ENCODE measurements at places on chromosomes 7 and 10.
A peak's percentile ranks its signal among the peaks of the same experiment; 100 is the strongest.

- DNase-seq: no peak
These were observed 9.3 kb downstream of the TCF7L2 start for GRCh38 chr10:112959207-112959838.

- DNase-seq: no peak
These were observed 151.9 kb downstream of the PKD1L1 start for GRCh38 chr7:47796347-47796746.

DNA sequence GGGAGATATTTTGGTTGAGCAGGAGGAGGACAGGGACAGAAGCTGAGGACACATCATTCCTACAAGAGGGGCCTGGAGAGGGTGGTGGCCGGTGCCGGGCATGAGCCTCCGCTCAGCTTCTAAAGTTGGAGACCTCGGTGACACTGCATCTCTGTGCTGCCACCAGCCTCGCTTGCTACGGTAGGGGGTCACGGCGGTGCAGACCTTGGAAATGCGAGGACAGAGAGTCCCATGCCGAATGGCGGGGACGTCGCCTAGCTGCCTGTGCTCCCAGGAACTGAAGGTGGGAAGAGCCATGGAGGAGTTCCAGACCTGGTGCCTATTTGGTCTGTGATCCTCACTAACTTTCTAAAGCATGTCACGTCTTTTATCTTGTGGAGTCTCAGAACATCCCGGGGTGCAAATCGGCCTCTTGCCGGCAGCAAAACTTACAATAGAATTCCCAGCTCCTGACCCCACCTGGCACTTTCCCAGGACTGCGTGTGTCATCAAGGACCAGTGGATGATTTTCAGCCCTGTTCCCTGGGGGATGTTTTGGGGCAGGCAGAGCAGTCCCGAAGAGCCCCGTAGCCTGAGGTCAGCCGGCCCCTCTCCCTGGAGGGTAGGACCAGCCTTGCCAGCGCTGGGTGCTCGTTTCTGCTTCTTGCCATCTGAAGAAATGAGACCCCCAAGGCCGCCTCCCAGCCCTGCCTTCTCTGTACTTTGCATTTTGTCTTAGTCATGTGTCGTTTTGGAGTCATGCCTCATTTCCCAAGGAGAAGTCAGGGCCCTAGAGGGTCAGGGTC is 205.8 kb upstream of the SHH start:
- DNase-seq: no peak

DNA sequence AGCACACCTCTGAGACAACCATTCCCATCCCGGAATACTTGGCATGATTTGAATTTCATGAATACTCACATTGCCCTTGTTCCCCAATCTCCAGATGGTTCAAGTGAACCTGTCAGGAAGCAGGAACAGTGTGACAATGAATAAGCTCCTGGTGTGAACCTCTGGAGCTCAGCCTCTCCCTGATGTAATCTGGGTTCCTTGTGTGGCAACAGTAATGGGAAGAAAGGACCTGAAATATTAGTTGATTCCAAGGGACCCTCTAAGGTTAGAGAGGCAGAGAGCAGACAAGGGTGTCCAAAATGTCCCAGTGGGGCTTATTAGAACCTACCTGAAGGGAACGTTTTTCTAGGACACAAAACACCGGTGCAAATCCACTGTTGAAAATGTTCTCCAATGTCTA is 8.5 kb downstream of the OR2A7 start:
- DNase-seq: no peak

DNA sequence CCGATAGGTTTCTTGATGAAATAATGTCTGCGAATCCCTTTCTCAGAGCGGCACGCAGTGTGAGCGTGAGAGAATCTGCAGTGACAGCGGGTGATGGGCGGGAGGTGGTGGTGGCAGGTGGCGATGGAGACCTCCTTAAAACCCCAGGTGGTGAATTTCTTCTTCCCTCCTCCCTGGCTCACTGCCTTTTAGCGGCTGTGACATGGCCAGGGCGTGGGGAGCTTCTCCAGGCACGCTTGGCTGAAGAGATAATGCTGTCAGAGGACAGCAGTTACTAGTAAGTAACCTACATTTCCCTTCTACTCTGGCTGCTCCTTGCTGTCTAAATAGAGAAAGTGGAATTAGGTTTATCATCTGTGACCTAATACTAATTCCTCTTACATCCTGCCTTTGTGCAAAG is 141.4 kb upstream of the INSYN2A start:
- DNase-seq: no peak

- no peak for DNase-seq
These were observed 1118.9 kb upstream of the CELF2 start for GRCh38 chr10:9898633-9899395.

GRCh38 chr7:156668130-156668741 is 27.7 kb downstream of the RNF32 start:
- DNase-seq: no peak

GRCh38 chr10:4807761-4808507 is 18.1 kb upstream of the AKR1E2 start:
- no peak for DNase-seq

GRCh38 chr10:86036544-86036831 is 330.1 kb downstream of the GRID1 start:
- DNase-seq: no peak

- peak; percentile 70 for DNase-seq
These were observed 17.7 kb downstream of the ADAM8 start for GRCh38 chr10:133258818-133259601.

DNA sequence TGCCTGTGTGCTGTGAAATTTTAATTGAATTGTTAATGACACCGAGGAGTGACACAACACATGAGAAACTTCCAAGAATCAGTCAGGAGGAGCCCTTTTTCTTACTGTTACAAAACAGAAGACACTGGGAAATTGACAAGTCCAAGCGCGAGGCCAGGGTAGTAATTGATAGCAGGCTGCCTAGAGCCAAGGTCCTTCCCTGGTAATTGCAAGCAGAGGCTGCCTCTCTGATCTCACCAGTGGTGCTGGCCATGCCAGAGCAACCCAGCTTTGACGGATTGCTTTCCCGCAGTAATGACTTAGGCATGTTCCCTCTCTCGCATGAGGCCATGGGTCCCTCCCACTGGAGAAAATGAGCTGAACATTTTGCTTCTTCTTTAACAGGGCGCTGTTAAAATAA is 111.5 kb downstream of the LRMDA start:
- no peak for DNase-seq

GRCh38 chr10:6624392-6624791 is 44.3 kb upstream of the PRKCQ start:
- no peak for DNase-seq

GRCh38 chr7:55128693-55129394 is 110.0 kb downstream of the EGFR start:
- DNase-seq: no peak

Measured in activated CD4-positive, CD25-positive, alpha-beta regulatory T cell treated with anti-CD3 and anti-CD28 coated beads, Interleukin-2, amount 50 U/mL, for 72 hours (primary cell).